ENCODE measurements at places on chromosomes 3 and 15. TPM values are rescaled to one million over a fixed set of nuclear protein-coding genes. Genes with fewer than 3 reads are reported as not detected.
A peak's percentile ranks its signal among the peaks of the same experiment; 100 is the strongest.

Gene SERINC4
- total RNA-seq = 0.50 TPM

Gene SYNPR
- total RNA-seq = not detected

Gene WNT7A
- total RNA-seq = 0.20 TPM

Gene LRRC49
- not detected for total RNA-seq

Gene MORC1
- not detected for total RNA-seq

Gene ACTRT3
- total RNA-seq = 0.23 TPM

Gene ZNF660
- total RNA-seq = 0.15 TPM

Gene SLC6A20
- not detected for total RNA-seq

Gene TTLL13
- total RNA-seq = 0.87 TPM

- H3K36me3 ChIP-seq = peaks cover 55% of the 10 kb centered on the region
- no peak overlapping the region for H3K27ac ChIP-seq
- H3K4me3 ChIP-seq = no peak overlapping the region
- H3K4me1 ChIP-seq = peaks cover 8% of the 10 kb centered on the region
- no peak for DNase-seq
These were observed 6.7 kb downstream of the RFT1 start for GRCh38 chr3:53123510-53123909.

- H3K36me3 ChIP-seq = no peaks in the 10 kb centered on the region
- no peak for DNase-seq
- no peaks in the 10 kb centered on the region for H3K27me3 ChIP-seq
- no peak overlapping the region for H3K4me3 ChIP-seq
- H3K4me1 ChIP-seq = peaks cover 9% of the 10 kb centered on the region
- H3K27ac ChIP-seq = no peak overlapping the region
These were observed 116.9 kb upstream of the RAP2B start for GRCh38 chr3:153045150-153045549.

GRCh38 chr15:77059786-77060361 lies 11.0 kb downstream of the TSPAN3 start:
- no peaks in the 10 kb centered on the region for H3K36me3 ChIP-seq
- no peak overlapping the region for H3K4me3 ChIP-seq
- no peaks in the 10 kb centered on the region for H3K27me3 ChIP-seq
- no peak for DNase-seq
- no peak overlapping the region for H3K27ac ChIP-seq

GRCh38 chr3:35789042-35789831 lies 149.9 kb downstream of the ARPP21 start:
- no peak for DNase-seq
- no peak overlapping the region for H3K4me3 ChIP-seq
- no peaks in the 10 kb centered on the region for H3K4me1 ChIP-seq
- no peaks in the 10 kb centered on the region for H3K27me3 ChIP-seq

DNA sequence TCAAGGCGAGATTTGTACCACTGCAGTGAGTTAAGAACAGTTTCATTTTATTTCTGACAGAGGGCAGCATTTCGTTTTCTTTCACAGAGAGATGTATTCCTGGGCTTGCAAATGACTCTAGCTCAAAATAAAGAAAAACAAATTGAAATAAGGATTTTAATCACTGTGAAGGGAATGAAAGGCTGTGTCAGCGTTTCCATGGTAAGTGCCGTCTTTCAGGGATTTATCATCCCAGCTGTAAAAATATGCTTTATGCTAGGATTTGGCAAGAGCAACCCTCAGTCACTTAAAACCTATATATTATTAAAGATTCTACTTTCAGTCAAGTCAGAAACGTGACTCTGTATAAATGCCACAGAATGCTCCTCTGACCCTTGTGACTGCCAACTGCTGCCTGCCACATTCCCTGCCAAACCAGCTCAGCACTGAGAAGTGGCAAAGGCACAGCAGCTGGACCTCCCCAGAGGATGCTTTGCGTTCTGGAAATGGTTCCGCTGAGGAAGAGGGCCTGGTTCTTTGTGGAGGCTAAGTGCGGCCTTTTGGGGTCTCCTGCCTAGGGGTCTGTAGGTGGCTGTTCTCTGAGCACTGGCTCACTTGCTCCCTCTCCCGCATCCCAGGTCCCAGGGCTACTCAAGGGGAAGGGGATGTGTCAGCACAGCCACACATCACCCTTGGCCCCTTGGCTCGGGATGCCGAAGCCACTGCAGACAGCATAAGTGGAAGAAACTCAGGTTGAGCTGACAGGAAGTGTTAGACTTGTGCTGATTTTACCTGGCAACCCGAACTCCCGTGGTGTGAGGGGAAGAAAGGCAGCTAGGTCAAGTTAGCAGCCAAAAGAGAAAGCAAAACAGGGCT lies 56.6 kb upstream of the POMGNT2 start:
- peaks cover 30% of the 10 kb centered on the region for H3K4me1 ChIP-seq
- peaks cover 23% of the 10 kb centered on the region for H3K36me3 ChIP-seq

- DNase-seq = no peak
- H3K36me3 ChIP-seq = no peaks in the 10 kb centered on the region
These were observed 150.9 kb downstream of the CHDH start for GRCh38 chr3:53695324-53695690.

DNA sequence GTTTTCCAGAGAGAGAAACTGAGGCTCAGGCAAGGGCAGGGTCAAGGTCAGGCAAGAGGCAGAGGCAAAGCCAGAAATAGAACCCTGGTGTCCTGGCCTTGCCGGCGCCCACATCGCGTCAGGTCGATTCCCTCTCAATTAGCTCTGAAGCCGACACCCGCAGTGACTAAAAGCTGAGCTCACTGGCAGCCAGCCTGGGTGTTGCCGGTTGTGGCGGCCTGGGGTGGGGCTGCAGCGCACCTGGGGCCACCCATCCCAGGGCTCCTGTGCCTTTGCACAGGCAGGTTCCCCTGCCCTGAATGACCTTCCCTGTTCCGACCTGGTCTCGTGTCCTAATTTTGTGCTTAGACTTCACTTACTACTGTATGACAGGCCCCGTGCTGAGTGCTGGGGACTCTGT lies 6.2 kb downstream of the SEMA3F start:
- DNase-seq = no peak
- H3K36me3 ChIP-seq = no peaks in the 10 kb centered on the region
- H3K4me3 ChIP-seq = no peak overlapping the region

GRCh38 chr3:1661839-1662238 lies 436.8 kb upstream of the CNTN4 start:
- no peak for DNase-seq
- no peak overlapping the region for H3K27ac ChIP-seq
- H3K36me3 ChIP-seq = no peaks in the 10 kb centered on the region
- H3K4me3 ChIP-seq = no peak overlapping the region

- peaks cover 8% of the 10 kb centered on the region for H3K36me3 ChIP-seq
- no peak for DNase-seq
- H3K27me3 ChIP-seq = no peaks in the 10 kb centered on the region
- no peak overlapping the region for H3K27ac ChIP-seq
- H3K4me3 ChIP-seq = no peak overlapping the region
These were observed 59.6 kb downstream of the ESYT3 start for GRCh38 chr3:138493804-138494606.

DNA sequence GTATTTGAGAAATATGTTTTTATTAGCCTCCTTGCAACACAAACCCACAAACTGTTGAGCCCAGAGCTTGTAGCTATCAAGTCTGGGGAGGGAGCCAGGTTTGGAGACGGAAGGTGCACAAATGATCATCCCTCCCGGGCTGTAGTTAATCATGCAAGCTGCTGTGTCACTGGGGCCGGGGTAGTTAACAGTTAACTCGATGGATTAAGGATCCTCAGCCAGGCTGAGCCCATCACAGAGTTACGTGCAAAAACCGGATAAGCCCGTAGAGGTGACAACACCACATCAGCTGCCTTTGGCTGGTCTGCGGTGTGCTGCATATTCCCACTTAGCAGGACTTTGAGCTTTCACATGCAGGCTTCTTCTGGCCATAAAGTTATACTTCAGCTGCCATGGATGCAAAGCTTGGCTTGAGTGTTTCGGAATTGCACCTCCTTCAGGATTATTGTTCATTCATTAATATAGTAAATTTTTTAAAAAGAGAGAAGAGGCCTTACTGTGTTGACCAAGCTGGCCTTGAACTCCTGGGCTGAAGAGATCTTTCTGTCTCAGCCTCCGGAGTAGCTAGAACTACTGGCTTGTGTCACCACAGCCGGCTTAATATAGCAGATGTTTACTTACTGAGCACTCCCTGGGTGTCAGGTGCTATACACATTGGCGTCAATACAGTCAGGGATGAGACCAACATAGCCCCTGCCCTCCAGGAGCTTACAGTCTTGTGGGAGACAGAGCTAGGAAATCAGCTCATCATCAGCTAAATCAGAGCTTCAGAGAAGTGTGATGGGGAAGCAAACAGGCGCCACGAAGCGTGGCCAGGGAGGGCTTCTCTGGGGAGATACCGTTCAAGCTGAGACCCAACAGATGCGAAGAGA lies 226.8 kb upstream of the BHLHE40 start:
- peaks cover 65% of the 10 kb centered on the region for H3K36me3 ChIP-seq
- H3K27ac ChIP-seq = no peak overlapping the region
- H3K4me3 ChIP-seq = no peak overlapping the region
- no peaks in the 10 kb centered on the region for H3K27me3 ChIP-seq

- DNase-seq = no peak
- H3K4me3 ChIP-seq = no peak overlapping the region
- H3K27me3 ChIP-seq = peaks cover 3% of the 10 kb centered on the region
- no peak overlapping the region for H3K27ac ChIP-seq
These were observed 295.7 kb upstream of the WNT5A start for GRCh38 chr3:55782807-55783206.

DNA sequence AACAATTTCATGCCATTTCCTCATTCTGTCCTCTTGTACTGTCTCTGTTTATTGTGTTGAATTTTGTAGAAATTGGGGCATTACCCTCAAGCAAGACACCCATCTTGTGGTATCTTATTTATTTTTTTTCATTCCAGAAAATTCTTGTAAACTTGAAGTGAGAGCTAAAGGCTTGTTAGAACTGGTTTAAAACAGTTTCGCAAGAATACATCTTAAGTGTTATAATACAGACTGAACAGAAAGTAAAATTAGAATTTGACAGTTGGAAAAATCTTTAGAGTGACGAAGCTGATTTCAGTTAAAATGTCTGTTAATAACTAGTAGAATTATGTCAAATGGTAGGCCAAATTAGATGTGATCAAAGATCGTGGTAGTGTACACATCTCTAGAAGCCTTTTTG lies 26.9 kb downstream of the RNF13 start:
- no peak overlapping the region for H3K4me3 ChIP-seq
- no peaks in the 10 kb centered on the region for H3K27me3 ChIP-seq

GRCh38 chr3:42914771-42915515 lies 9.0 kb downstream of the ZNF662 start:
- H3K4me3 ChIP-seq = no peak overlapping the region
- peaks cover 6% of the 10 kb centered on the region for H3K36me3 ChIP-seq

- no peak overlapping the region for H3K4me3 ChIP-seq
- no peaks in the 10 kb centered on the region for H3K27me3 ChIP-seq
- no peaks in the 10 kb centered on the region for H3K4me1 ChIP-seq
- no peaks in the 10 kb centered on the region for H3K36me3 ChIP-seq
- H3K27ac ChIP-seq = no peak overlapping the region
- DNase-seq = no peak
These were observed 874.0 kb downstream of the PLOD2 start for GRCh38 chr3:145286937-145287336.

GRCh38 chr3:161139686-161140085 lies 34.5 kb upstream of the B3GALNT1 start:
- no peak overlapping the region for H3K27ac ChIP-seq
- no peak overlapping the region for H3K4me3 ChIP-seq
- DNase-seq = no peak
- no peaks in the 10 kb centered on the region for H3K4me1 ChIP-seq
- no peaks in the 10 kb centered on the region for H3K27me3 ChIP-seq

DNA sequence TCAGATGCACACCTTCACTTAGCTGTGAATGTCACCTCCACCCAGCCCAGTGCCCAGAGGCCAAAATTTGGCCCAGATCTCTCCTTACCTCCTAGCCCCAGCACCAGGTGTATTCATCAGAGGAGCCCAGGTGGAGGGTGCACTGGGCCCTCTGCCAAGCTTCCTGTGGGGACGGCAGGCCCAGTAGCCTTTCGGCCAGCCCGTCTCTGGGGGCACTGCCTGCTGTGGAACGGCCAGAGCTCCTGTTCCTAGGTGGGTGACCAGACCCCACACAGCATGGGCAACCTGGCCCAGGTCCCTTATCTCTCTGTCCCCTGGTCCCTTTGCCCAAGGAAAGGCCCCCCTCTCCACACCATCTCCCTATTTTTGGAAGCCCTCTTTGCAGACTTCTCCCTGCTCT lies 67.8 kb downstream of the AAGAB start:
- DNase-seq = no peak
- no peak overlapping the region for H3K4me3 ChIP-seq
- H3K27ac ChIP-seq = peak overlapping the region; percentile 71
- H3K27me3 ChIP-seq = no peaks in the 10 kb centered on the region
- H3K36me3 ChIP-seq = peaks cover 77% of the 10 kb centered on the region

GRCh38 chr3:108222853-108223565 lies 785 bp upstream of the IFT57 start:
- no peak for DNase-seq
- H3K4me1 ChIP-seq = peaks cover 46% of the 10 kb centered on the region
- peaks cover under 1% of the 10 kb centered on the region for H3K36me3 ChIP-seq
- peak overlapping the region; percentile 94 for H3K4me3 ChIP-seq
- H3K27ac ChIP-seq = peak overlapping the region; percentile 97

DNA sequence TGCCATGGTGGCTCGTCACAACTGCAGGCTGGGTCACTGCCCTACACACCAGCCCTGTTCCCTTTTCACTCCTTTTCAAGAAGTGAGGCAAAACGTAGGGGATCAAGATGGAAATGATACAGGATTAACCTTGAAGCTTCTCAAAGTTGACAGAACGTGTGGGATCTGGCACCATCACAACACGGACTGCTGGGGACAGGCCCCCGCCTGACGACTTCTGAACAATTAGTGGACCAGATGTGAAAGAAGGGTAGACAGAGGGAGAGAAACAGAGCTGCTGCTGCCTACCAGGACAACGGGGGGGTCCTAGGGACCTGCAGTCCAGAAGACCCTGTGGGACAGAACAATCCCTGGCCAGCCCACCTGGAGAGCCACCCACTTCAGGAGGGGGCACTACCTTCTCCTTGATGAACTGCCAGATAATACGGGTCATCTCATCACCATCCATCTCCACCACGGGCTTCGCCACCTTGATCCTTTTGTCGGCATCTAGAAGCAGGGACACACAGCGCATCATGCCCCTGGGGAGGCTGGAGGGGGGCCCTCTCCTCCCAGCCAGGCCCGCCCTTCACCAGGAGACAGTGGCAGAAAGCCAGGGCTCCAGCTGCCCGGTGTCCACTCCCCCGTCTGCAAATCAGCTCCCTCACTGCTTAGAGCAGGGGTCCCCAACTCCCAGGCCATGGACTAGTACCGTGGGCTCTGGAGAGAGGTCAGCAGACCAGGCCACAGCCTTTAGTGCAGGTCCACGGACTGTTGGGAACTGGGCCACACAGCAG lies 10.9 kb downstream of the IDH2 start:
- no peak overlapping the region for H3K27ac ChIP-seq
- peaks cover 54% of the 10 kb centered on the region for H3K4me1 ChIP-seq
- no peak for DNase-seq
- H3K27me3 ChIP-seq = no peaks in the 10 kb centered on the region

All from activated CD4-positive, alpha-beta T cell treated with anti-CD3 and anti-CD28 coated beads, Interleukin-2, amount 10 ng/mL, durations not matched to agents 7 days and 5 days (primary cell).